ENCODE measurements at places on chromosomes 16 and 17.

DNA sequence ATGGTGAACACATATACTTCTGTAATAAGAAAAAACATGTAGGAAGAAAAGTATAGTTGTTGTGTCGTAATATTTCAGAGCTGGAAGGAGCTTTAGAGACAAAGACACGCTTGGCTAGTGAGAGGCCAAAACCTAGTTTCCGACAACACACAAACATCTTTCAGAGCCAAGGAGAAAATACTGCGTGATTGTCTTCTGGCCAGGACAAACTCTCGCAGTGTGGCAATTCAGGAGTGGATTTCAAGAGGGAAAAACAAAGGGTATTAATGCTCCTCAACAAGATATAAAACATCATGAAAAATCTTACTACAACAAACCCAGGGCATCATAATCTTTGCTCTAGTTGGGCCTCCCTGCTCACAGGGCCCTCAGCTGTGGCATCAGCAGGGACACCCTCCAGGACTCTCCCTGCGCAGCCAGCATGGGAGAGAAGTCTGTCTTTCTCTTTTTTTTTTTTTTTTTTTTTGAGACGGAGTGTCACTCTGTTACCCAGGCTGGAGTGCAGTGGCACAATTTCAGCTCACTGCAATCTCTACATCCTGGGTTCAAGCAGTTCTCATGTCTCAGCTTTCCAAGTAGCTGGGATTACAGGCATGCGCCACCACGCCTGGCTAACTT is 66.4 kb downstream of the CYB5B start:
- DNase-seq: no peak

GRCh38 chr17:75959051-75959838 is 18.4 kb upstream of the FBF1 start:
- no peak for DNase-seq

DNA sequence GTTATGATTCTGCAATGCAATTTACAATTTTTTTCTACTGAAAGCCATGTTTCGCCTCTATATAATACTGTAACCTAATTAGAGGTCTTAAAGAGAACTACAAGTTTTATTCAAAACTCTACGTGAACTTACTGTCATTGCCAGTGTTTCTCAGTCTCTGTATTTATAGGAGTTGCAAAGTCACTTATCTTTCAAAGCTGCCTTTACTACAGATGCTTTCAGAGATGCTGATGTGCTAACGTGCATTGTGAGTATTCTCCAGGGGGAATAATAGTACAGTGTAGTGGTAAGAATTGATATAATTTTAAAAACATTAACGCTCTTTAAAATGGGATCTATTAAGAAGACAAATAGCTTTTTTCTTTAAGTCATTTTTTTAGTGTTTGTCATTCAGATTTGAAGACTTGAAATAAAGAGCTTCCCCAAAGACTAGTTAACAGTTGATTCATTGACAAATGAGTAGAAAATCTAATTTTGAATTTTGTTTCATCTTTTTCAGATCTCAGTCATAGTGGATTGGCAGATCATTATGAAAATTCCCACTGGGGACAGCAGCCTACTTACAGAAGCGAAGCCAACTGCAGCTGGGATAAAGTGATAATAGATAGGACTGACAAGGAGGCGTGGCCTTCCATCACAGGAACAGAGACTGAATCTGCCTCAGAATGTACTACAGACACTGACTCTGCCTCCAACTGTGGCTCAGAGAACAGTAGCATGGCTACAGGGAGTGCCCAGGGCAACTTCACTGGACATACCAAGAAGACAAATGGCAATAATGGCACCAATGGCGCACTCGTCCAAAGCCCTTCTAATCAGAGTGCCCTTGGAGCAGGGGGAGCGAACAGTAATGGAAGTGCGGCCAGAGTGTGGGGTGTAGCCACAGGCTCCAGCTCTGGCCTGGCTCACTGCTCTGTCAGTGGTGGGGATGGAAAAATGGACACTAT is 79.9 kb downstream of the TMC6 start:
- DNase-seq: no peak

- DNase-seq: no peak
Observed at GRCh38 chr16:67969254-67970039, 1.0 kb upstream of the SLC12A4 start.

DNA sequence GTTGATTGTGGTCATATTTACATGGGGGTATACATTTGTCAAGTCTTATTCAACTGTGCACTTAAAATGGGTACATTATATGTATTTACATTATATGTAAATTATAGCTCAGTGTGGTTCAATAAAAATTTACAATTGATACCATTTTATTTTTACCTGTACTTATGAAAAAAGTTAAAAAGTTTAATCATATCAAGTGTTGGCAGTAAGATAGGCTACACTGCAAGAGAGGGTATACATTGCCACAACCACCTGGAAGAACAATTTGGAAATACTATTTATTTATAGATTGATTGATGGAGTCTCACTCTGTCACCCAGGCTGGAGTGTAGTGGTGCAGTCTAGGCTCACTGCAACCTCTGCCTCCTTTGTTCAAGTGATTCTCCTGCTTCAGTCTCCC is 453.3 kb downstream of the XYLT1 start:
- no peak for DNase-seq

DNA sequence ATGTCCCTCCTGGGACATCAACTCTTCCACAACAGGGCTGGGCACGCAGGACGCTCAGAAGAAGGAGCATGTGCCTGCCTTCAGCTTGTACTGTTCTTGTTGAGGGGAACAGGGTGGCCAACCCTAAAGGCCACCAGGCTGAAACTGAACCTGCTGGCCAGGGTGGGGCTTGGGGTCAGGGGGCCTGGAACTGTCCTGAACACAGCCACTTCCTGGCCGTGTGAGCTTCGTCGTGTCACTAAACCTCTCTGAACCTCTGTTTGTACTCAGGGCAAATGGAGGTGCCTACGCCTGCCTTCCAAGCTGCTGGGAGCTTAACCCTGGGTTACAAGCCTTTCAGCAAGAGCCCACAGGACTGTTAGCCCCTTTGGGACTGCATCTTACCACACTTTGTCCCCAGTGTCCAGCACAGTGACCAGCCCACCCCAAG is 6.7 kb downstream of the ARHGAP27 start:
- no peak for DNase-seq

- no peak for DNase-seq
Observed at GRCh38 chr17:56751145-56751738, 82.5 kb downstream of the C17orf67 start.

- DNase-seq: no peak
Observed at GRCh38 chr17:82021107-82021899, 1.4 kb downstream of the CENPX start.

GRCh38 chr17:36813957-36814563 is 123.2 kb upstream of the LHX1 start:
- DNase-seq: no peak

DNA sequence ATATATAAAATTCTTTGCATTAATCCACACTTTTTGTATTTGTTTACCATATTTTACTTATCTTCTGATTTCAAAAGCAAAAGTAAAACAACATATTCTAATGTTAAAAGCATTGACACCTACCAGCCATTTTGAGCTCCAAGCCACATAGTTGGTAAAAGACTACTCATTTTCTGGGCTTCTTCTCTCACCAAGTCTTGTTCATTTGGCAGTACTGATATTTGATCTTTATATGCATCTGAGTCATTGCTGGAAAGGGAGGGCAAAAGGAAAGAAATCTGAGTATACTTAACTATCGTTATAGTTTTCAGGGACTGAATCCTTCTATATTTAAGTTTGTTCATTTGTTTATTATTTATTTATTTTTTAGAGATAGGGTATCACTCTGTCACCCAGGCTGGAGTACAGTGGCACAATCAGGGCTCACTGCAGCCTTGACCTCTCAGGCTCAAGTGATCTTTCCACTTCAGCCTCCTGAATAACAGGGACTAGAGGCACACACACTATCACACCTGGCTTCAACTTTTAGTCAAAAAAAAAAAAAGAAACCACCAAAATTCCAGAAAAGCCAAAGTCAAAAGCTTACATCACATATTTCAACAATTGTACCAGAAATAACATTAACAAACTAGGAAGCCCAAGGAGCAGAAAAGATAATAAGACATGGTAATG is 121.0 kb upstream of the TOB1 start:
- DNase-seq: no peak

- no peak for DNase-seq
Observed at GRCh38 chr17:1491443-1492248, 840 bp downstream of the MYO1C start.

- no peak for DNase-seq
Observed at GRCh38 chr16:67966549-67967182, 1.8 kb downstream of the SLC12A4 start.

- DNase-seq: no peak
Observed at GRCh38 chr17:74810699-74811485, 34.7 kb upstream of the NAT9 start.

DNA sequence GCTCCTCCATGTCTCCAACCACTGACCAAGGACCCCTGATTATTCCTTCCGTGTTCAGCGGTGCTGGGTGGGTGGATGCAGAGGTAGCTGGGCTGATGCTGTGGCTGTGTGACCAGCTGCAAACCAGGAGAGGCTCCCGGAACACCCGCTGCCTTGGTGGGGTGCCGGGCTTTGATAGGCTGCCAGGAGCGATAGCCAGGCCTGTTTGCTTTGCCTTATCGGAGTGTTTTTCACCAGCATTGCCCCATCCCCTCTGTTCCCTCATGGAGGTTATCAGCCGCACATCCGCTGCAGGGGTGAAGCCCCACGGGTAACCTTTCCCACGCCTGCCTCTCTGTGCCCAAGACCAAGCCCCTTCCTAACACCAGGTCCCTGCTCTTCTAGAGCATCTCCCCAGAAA is 354.3 kb downstream of the C16orf95 start:
- DNase-seq: no peak

DNA sequence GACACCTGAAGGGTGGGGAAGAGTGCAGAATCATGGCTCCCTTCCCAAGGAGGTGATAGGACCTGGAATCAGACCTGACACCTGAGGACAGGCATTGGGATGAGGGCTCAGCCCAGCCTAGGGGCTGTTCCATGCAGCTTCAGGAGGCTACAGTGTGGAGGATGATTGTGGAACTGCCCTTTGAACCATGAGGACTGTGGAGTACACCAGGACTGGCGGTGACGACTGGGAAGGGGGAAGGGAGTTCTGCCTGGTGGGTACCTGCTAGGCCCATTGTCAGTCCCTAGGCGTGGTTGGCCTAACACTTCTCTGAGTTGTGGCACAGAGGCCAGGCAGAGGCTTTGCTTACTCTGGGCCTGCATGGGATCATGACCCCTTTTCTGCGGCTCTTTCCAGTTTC is 76.1 kb downstream of the MPRIP start:
- no peak for DNase-seq

DNA sequence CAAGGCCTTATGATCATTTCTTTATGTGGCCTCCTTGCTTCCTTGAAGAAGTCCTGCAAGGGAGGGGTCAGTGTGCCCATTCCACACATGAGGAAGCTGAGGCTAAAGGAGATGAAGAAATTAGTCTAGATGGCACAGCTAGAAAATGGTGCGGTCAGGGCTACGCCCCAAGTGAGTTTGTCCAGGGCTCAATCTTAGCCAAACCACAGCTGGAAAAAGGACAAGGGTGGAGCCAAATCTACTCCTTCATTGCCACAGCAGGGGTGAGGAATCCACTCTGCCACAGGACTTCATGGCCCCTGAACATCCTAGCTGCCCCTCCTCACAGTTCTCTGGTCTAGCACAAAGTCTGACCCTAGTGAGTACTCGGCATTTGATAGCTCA is 16.2 kb downstream of the BEAN1 start:
- DNase-seq: no peak

DNA sequence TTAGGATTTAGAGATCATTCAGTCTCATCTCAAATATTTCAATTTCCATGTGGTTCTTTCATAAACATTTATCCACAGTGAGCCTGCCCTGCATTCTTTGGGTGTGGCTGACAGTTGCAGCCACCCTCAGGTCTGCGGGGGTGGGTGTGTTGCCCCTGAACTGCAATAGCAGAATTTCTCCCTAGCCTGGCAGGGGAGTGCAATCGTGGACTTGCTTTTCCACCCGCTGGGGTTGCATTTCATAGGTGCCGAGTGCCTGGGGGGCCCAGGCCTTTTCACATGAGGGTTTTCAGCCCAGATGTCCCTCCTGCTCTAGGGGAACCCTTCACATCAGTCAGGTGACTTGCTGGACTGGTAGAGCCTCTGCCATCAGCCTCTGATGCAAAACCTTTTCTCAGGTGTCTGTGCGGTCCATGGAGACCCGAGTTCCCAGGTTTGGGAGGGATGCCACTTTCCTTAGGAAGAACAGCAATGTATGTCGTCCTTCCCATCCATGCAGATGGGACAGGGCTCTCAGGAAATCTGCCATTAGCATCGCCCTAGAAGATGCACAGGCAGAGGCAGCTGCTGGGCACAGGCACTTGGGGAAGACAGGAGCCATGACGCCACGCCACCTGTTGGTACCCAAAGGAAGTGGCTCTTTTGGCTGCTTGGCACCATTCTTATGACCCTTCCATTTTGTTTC is 2.4 kb upstream of the USP36 start:
- DNase-seq: peak; percentile 55

DNA sequence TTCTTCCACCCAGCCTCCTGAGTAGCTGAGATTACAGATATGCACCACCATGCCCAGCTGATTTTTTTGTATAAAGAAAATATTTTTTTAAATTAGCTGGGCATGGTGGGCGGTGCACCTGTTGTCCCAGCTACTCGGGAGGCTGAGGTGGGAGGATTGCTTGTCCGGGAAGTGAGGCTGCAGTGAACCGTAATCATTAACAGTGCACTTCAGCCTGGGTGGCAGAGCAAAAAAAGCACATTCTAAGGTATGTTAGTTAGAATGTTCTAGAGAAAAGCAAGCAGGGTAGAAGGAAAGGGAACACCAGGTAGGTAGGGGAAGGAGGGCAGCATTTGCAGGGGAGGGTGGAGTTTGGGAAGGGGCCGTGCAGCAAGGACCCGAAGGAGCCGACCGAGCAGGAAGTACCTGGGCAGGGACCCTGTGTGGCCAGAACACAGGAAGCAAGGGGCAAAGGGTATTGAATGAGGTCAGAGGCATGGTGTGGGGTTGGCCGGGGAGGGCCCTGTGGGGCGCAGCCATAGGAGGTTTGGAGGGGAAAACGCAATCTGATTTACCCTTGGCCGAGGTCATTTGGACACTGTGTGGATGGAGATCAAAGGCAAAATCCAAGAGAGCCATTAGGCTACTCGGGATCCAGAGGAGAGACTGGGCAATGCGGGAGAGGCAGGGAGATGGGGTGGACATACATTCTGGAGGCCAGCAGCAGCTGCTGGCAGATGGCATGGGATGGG is 2.3 kb downstream of the C17orf99 start:
- DNase-seq: no peak

All from stimulated activated CD4-positive, alpha-beta T cell treated with anti-CD3 and anti-CD28 coated beads, TNF-alpha, amount 100 ng/mL, for 24 hours (primary cell).